ENCODE measurements at places on chromosomes 3 and 15. TPM values are rescaled to one million over a fixed set of nuclear protein-coding genes. Genes with fewer than 3 reads are reported as not detected.

AVEN gene
- total RNA-seq: 16.5 TPM

GNAT1 gene
- total RNA-seq: not detected

BFSP2 gene
- not detected for total RNA-seq

DUOXA2 gene
- total RNA-seq: not detected

ZPLD1 gene
- 0.06 TPM for total RNA-seq

PLIN1 gene
- 0.04 TPM for total RNA-seq

MYZAP gene
- total RNA-seq: 1.5 TPM

WHAMM gene
- 2.5 TPM for total RNA-seq

ADGRG7 gene
- total RNA-seq: not detected

RASGRF1 gene
- total RNA-seq: 0.15 TPM

SPTSSB gene
- total RNA-seq: not detected

RHOV gene
- total RNA-seq: 0.41 TPM

STRC gene
- total RNA-seq: 0.08 TPM

SLC22A14 gene
- total RNA-seq: not detected

AMT gene
- not detected for total RNA-seq

TPRG1 gene
- total RNA-seq: 0.35 TPM

EXOSC7 gene
- 58.8 TPM for total RNA-seq

GOLGA8R gene
- total RNA-seq: not detected

FRMD5 gene
- 1.1 TPM for total RNA-seq

GP5 gene
- total RNA-seq: not detected

GOLGA8S gene
- not detected for total RNA-seq

GPX1 gene
- 194 TPM for total RNA-seq

GJD2 gene
- not detected for total RNA-seq
